ENCODE measurements at places on chromosomes 1 and 21. TPM values are rescaled to one million over a fixed set of nuclear protein-coding genes. Genes with fewer than 3 reads are reported as not detected.

Gene TEX38
- total RNA-seq = not detected

GRCh38 chr1:25744140-25744581 lies 55.8 kb upstream of the SELENON start:
- no peaks in the 10 kb centered on the region for H3K27me3 ChIP-seq
- peaks cover 5% of the 10 kb centered on the region for H3K4me1 ChIP-seq
- H3K36me3 ChIP-seq = peaks cover 1% of the 10 kb centered on the region
- no peak overlapping the region for H3K27ac ChIP-seq

DNA sequence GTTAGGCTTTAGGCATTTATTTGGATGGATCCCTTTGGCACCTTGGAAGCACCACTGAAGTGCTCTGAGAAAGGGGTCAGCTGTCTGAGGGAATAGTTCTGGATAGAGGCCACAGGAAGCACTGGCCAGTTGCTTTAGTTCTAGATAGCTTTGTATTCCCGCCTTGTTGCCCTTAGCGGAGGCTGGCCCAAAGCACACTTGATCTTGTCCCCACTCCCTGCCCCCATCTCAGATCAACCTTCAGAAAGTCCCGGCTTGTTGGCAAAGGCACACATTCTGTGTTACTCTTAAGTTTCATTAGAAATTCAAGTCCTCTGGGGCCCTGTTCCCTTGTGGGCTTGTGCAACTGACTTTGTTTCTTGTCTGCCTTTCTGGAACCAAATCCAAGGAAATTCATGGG lies 15.2 kb upstream of the NBL1 start:
- peaks cover 10% of the 10 kb centered on the region for H3K36me3 ChIP-seq
- H3K4me3 ChIP-seq = no peak overlapping the region
- H3K4me1 ChIP-seq = no peaks in the 10 kb centered on the region
- H3K27ac ChIP-seq = no peak overlapping the region

DNA sequence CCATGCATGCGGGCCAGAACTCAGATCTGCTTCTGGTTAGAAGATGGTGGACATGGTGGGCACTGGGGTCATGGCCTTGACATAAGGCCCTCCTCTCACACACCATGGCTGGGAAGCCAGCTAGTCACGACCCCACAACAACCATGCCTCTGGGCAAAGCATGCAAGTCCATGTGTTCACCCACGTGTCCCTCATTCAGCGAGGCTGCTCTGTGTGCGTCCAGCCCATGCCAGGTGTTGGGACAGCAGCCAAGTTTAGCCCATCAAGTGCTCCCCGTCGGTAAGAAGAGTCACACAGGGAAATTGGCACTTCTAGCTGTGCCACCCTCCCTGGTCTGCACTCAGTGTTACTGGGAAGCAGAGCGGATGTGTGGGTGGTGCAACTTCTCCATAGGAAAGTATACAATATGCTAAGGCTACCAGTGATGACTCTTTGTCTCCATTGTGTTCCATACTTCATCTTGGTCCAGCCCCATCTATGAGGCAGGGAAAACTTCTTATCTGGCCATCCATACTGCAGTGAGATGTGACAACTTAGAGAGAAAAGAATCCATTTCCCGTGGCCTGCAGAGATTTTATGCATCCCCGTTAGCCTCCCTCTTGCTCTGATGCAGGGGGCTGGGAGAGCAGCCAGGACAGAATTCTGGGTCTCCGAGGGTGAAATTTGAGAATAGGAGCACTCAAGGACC lies 198.0 kb downstream of the GRIK3 start:
- H3K4me3 ChIP-seq = no peak overlapping the region
- H3K27ac ChIP-seq = no peak overlapping the region
- no peaks in the 10 kb centered on the region for H3K36me3 ChIP-seq
- no peaks in the 10 kb centered on the region for H3K4me1 ChIP-seq
- DNase-seq = no peak

DNA sequence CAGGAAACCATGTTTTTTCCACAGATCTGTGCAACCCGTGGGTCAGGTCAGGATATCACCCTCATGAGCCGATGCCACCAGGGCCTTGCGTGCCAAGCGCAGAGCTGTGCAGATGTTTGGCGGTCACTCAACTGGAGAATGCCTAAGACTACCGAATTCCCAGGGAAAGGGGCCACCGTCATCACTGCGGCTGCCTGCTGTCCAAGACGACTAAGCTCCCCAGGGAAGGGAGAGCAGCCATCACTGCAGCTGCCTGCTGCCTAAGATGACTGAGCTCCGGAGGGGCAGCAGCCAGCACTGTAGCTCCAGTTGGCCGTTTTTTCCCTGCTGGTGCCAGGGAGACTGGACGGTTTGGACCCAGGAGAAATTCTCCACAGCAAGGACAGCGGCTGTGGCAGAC lies 31.1 kb downstream of the AKT3 start:
- no peak for DNase-seq
- peaks cover 67% of the 10 kb centered on the region for H3K36me3 ChIP-seq
- H3K27ac ChIP-seq = no peak overlapping the region
- H3K4me3 ChIP-seq = no peak overlapping the region
- no peaks in the 10 kb centered on the region for H3K27me3 ChIP-seq
- H3K4me1 ChIP-seq = peaks cover 7% of the 10 kb centered on the region

Gene KCNK1
- not detected for total RNA-seq

GRCh38 chr1:115307661-115308060 lies 30.4 kb downstream of the NGF start:
- H3K36me3 ChIP-seq = no peaks in the 10 kb centered on the region
- peaks cover 25% of the 10 kb centered on the region for H3K27me3 ChIP-seq
- DNase-seq = no peak
- H3K4me1 ChIP-seq = no peaks in the 10 kb centered on the region

Gene SH2D5
- 2.8 TPM for total RNA-seq

DNA sequence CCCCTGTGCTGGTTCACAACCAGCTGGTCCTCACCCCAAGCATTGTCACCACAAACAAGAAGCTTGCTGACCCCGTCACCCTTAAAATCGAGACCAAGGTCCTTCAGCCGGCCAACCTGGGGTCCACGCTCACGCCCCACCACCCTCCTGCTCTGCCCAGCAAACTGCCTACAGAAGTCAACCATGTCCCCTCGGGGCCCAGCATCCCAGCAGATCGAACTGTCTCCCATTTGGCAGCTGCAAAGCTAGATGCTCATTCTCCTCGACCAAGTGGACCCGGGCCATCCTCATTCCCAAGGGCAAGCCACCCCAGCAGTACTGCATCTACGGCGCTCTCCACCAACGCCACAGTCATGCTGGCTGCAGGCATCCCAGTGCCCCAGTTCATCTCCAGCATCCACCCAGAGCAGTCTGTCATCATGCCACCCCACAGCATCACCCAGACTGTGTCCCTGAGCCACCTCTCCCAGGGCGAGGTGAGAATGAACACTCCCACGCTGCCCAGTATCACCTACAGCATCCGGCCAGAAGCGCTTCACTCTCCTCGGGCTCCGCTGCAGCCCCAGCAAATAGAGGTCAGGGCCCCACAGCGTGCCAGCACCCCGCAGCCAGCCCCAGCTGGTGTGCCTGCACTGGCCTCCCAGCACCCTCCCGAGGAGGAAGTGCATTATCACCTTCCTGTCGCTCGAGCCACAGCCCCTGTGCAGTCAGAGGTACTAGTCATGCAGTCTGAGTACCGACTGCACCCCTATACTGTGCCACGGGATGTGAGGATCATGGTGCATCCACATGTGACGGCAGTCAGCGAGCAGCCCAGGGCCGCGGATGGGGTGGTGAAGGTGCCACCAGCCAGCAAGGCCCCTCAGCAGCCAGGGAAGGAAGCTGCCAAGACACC lies 40.6 kb downstream of the ZBTB17 start:
- peak overlapping the region; percentile 31 for H3K27ac ChIP-seq
- H3K4me1 ChIP-seq = peaks cover 10% of the 10 kb centered on the region
- peaks cover 47% of the 10 kb centered on the region for H3K36me3 ChIP-seq
- no peaks in the 10 kb centered on the region for H3K27me3 ChIP-seq

Gene PLA2G2F
- total RNA-seq = not detected

Gene ALPL
- not detected for total RNA-seq
